ENCODE measurements at places on chromosomes 13 and 19. TPM values are rescaled to one million over a fixed set of nuclear protein-coding genes. Genes with fewer than 3 reads are reported as not detected.

DNA sequence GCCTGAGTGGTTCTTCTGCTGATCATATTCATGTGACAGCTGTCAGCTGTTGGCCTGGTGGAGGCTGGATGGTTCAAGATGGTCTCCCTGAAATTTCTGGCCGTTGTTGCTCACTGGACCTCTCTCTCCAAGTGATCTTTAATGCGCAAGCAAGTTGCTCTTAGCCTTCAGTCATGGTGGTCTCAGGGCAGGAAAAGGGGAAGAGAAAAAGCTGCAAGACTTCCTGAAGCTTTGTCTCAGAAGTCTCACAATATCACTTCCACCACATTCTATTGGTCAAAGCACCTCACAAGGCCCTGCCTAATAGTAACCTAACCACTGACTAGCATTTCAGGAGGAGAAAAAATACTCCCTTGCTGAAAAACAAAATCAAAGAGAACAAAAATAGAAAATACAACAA is 1.6 kb upstream of the ZNF567 start:
- peak; percentile 21 for DNase-seq

DNA sequence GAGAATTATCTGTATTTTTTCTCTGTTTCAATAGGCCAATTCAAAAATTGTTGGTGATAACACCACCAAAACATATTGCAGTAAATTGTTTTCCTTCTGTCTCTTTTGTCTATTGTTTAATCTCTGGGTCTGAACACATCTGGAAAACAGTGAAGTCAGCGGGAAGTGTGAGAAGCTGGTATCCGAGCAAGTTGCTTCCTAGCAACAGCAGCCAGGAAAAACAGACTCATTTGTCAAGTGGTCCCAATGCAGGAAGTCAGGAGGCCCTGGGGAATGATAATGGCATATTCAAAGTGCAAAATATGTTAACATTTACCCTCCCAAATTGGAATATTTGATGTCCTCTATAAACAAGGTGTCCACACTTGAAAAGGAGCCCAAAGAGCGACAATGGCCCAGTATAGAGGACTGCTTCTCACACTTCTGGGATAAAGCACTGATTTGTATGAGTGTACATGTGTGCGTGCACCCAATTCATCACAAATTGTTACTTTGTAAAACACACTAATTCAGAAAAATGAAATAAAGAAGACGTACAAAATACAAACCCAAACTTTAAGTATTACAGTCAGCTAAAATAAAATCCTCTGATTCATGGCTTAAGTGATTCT is 515.0 kb downstream of the TBC1D4 start:
- DNase-seq, result peak; percentile 46

- DNase-seq, result no peak
Measured at GRCh38 chr19:33396701-33397535, 23.4 kb downstream of the CEBPG start.

GRCh38 chr19:24057144-24057543 is 29.8 kb upstream of the ZNF254 start:
- no peak for DNase-seq

GRCh38 chr13:105341256-105341655 is 1194.2 kb downstream of the EFNB2 start:
- no peak for DNase-seq

DNA sequence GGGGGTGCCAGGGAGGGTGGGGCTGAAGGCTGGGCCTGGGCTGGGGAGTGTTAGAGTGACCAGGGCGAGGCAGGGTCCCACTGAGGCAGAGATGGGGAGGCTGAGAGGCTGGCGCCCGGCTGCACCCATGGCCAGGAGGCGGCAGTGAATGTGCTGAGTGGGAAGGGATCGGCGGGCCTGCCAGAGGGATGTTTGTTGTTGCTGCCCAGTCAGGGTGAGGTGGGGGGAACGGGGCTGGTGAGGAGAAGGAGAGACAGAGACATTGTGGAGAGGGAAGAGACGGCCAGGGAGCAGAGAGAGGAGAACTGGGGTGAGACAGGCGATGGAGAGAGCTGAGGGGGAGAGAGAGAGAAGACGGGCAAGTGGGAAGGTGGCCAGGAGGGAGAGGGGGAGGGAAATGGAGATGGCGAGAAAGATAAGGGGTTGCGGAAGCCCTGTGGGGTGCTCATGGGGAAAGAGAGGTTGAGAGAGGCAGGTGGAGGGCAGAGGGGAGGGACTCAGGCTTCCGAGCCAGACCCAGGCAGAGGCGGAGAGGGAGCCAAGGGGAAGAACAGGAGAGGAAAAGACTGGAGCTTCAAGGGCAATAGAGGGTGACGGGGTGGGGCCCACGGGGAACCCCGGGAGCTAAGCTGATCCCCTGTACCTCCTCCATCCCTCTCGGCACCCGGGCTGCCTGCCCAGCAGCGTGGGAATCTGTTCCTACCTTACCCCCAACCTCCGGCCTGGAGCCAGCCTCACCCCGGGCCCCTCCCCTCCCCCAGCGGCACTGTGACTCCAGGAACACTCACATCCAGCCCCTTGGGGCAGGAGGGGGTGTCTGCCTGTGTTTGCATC is 690 bp upstream of the B3GNT8 start:
- no peak for DNase-seq

- no peak for DNase-seq
Measured at GRCh38 chr13:67140006-67140405, 90.1 kb downstream of the PCDH9 start.

- no peak for DNase-seq
Measured at GRCh38 chr19:5341448-5341820, 822 bp upstream of the PTPRS start.

DNA sequence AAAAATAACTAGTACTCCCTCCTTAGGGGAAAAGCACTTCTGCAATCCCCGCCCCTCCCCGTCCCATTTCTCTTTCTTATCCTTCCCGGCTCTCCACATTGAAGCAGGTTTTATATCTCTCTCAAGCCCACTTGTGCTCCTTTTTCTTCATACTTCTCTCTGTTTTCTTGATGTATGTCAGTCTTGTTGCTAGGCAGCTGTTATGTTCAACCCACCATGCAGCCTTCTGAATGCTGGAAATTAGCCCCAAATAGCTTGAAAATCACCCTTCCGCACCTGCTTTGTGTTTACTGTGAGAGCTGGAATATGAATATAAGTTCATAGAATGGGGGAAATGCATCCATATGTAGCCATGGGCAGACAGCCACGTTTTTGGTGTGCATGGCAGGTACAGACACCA is 461.4 kb downstream of the MYO16 start:
- no peak for DNase-seq

DNA sequence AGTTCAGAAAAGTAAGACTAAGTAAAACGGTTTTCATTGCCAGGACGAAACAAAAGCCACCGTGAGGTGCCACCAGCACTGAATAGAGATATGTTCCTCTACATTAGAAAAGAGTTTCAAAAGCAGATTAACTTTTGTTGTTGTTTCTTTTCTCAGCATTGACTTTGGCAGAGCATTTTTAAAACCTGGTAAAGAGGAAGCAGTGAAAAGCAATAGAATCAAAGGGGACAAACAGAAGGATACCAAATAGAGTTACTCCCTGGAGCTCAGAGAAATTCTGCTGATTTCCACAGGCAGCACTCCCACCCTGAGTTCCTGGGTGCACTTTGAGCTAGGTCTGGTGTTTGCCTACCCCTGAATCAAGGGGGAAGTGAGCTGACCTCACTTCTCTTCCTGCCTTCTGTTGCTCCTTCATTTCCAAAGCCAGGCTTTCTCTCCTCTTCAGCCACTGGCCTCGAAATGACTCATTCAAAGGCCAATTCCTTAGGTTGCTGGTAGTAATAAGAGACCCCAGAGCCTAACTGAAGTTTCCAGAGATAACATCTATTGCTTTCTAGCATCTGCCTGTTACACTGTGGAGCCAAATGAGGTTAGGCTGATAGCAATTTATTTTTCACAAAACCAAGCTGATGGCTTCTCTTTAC is 11.3 kb upstream of the ERICH6B start:
- DNase-seq, result no peak

DNA sequence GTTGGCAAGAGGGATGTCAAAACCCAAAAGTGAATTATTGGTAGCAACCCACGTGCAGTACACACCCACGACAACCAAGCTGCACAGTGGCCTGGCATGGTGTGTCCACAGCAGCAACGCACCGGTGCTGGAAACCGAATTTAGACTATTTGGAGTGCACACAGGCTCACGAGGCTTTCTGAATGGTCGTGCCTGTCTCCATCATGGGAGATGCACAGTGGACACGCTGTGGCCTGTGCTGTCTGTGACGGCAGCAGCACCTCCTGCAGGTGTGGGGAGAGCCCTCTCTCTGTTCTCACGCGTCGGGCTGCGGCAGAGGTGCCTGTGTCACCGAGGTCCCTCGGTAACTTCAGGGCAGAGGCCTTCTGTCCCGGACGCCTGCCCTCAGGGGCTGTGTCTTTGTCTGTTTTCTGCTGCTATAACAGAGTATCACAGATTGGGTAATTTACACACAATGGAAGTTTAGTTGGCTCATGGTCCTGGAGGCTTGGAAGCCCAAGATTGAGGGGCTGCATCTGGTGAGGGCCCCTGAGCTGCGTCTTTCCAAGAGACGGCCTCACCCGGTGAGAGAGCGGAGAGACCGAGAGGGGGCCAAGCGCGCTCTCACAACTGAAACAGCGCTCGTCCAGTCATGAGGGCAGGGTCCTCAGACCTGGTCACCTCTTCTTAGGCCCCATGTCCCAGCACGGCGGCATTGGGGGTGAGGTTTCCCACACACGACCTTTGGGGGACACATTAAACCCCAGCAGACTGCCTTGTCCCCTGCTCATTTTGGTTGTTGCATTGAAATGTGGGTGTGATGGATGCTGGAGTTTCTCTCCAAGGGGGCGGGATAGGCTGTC is 9.1 kb upstream of the MCF2L start:
- no peak for DNase-seq

DNA sequence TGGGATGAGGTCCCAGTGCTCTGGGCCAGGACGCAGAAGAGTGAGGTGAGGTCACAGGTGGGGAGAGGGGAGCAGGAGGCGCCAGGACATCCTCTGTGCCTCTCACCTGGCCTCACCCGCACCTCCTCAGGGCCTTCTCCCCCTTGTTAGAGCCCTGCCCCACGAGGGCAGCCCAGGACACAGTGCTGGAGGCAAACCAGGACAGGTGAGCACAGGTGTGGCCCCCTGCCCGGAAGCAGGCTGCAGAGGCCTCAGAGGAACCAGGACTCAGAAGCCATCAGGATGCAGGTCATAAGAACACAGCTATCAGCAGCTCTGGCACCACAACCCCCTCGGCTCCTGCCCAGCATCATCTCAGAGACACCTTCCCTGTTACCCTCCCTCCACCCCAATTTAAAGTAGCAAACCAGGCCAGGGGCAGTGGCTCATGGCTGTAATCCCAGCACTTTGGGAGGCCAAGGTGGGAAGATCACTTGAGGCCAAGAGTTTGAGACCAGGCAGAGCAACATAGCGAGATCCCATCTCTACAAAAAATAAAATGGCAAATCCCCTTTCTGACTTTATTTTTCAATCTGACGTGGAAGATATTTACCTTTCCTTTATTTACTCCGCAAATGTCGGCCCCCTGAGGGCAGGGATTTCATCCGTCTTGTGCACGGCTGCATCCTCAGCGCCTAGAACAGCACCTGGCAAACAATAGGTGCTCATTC is at the start of gene CEACAM16:
Gene CEACAM16, plus strand, starts transcription at position 660 of the 710 bp plus-strand sequence. CDS start 2,306 bp downstream, outside the sequence.
- no peak for DNase-seq

DNA sequence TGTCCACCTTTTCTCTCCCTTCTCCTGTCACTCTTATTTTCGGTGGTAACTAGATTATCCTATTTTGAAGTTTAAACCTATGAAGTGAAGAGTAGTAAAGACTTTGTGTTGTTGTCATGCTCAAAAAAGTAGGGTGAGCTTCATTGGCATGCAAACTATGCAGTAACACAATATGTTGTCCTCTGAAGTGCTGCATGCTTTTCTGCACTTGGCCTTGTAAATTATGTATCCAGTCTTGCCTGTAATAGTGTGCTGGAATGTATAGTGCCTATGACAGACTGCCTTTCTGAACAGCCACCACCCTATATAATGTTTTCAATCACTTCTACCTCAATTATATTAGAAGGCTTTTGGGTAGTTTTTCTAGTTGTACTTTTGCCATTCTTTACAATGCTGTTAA is 1198.2 kb upstream of the PCDH20 start:
- DNase-seq, result no peak

- no peak for DNase-seq
Measured at GRCh38 chr19:16442386-16443276, 29.1 kb downstream of the EPS15L1 start.

GRCh38 chr19:31270897-31271296 is 78.3 kb downstream of the TSHZ3 start:
- DNase-seq, result no peak

DNA sequence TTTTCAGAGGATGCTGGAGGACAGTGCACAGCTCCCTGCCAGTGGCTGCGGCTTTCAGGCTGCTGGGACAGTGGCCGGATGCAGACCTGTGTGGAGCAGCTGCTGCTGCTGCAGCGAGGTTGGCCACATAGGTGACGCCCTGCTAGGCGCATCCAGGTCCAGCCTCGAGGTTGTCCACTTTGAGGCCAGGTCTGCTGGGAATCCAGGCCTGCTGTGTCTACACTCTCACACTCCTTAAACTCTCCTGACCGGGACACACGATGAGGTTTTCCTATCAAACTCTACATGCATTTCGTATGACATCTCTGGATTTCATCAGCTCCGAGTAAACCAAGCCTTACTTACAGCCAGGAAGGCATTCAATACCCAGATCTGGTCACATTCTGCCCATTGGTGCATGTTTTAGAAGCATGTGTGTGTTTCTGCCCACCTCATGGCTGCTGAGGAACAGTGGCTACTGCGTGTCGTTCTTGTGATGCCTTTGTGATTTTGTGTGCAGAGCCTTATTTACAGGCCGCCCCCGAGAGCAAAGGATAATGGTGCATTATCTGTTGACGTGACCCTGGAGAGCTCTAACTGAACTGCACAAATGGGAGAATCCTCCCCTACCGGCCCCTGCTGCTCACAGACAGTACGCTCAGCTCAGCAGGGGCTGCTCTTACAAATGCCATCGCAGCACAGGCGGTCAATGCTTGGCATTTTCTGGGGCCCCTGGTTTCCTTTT is 12.3 kb upstream of the MCF2L start:
- DNase-seq, result peak; percentile 19

TTC9B gene
- not detected for total RNA-seq

ADAT3 gene
- 4.7 TPM for total RNA-seq

AMER2 gene
- not detected for total RNA-seq

ZNF560 gene
- not detected for total RNA-seq

SLC25A42 gene
- 24.6 TPM for total RNA-seq

PROZ gene
- not detected for total RNA-seq

DAPK3 gene
- total RNA-seq, result 269 TPM

UBAC2 gene
- 77.2 TPM for total RNA-seq

TRPC4 gene
- 1.2 TPM for total RNA-seq

OVOL3 gene
- total RNA-seq, result not detected

All from myocyte (in vitro differentiated cells).